ENCODE measurements at places on chromosomes 1 and 21. TPM values are rescaled to one million over a fixed set of nuclear protein-coding genes. Genes with fewer than 3 reads are reported as not detected.

Gene LAD1
- not detected for total RNA-seq

Gene SMIM1
- total RNA-seq, result 1.7 TPM

- DNase-seq, result no peak
Measured at GRCh38 chr1:51009381-51009780, 39.3 kb downstream of the CDKN2C start.

- DNase-seq, result no peak
Measured at GRCh38 chr1:95427525-95427924, 193.5 kb downstream of the RWDD3 start.

Gene MIXL1
- 0.18 TPM for total RNA-seq

- no peak for DNase-seq
Measured at GRCh38 chr1:221031458-221032203, 152.4 kb downstream of the HLX start.

Gene FAAH
- 19.0 TPM for total RNA-seq

Gene PDXK
- 24.2 TPM for total RNA-seq

DNA sequence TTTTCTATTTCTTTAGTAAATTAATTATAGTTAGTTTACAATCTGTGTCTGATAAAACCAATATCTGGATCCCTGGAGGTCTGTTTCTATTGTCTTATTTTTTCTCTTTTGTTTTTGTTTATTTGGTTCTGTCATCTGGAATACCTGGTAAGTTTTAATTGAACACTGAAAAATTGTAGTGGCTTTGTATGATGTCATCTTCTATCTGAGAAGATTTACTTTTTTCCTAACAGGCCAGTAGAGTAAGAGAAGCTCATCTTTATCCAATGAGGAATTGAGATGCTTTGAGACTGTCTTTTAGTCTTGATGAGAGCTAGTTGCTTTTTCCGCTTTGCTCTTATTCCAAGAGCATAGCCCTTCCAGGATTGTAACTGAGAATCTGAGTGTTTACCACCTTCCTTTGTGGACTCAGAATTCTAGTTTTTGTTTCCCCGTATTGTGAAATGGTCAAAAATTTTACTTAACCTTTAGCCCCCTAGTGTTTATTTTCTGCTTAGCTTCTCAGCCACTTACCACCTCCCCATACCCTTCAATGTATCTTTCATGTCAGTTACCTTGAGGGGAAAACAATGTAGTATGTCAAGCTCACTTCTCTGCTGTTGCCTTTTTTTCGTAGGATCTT lies 25.0 kb downstream of the PTGFRN start:
- no peak for DNase-seq

Gene PIGV
- 6.5 TPM for total RNA-seq

DNA sequence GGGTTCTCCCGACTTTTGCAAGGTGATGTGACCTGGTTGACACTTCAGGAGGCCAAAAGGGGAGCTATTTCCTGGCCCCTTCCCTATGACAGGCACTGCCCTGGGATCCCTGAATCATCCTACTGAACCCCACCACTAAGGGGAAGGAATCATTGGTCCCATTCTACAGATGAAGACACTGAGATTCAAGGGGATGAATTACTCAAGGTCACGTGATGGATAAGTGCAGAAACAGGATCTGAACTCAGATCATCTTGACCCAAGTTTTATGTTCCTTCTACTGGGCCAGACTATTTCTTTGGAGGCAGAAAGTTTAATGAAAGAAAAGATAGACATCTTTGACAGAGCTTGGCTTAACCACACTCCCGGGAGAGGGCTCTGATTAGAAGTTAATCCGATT lies 258.7 kb downstream of the RRAGC start:
- no peak for DNase-seq

Gene HRNR
- not detected for total RNA-seq

- no peak for DNase-seq
Measured at GRCh38 chr1:244062156-244062725, 11.2 kb downstream of the ZBTB18 start.

Gene KCNC4
- total RNA-seq, result 7.1 TPM

DNA sequence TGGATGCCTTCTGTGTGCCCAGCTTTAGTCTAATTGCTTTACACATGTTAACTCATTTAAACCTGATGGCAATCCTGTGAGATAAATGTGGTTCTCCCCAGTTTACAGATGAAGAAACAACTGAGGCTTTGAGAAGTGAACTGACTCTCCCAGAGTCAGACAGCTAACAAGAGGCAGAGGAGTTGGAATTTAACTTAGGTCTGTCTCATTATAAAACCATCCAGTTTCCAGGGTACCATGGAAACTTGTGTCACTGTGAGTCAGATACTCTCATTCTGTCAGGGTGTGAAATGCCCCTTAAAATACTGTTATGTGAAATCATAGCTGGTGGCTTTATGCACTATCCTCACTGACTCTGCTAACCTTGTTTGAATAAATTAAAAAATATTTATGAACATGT lies 206.6 kb downstream of the PBX1 start:
- no peak for DNase-seq

DNA sequence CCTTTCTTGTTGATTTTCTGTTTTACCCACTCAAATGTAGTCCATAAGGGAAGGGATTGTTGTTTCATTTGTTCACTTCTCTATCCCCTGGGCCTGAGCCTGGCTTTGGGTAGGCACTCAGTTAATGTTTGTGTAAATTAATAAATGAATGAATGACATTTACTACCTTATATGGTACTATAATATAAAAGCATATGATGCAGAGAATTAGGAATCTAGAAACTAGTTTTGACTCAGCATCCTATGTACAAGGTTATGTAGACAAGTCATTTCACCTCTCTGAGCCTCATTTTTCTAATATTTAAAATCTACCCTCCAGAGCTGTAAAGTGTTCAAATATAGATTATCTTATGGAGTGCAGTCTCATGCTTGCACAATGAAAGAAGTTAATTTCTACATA lies 68.9 kb upstream of the S1PR1 start:
- no peak for DNase-seq

DNA sequence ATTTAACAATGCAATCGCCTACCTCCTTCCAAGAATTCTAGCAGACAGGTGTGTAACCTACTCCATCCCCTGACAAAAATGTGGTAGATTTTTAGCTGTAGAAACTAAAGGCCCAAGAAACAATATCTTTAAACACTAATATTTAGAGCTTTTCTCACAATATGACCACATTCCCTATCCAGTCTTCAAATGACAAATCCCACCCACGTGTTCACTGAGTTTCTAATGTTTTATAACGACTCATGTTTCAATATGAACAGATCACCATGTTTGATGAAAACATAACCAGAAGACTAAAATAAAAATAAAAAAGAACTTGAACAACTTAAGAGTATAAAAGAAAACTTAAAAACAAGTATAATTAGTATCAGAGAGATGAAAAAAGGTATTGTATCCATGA lies 24.6 kb downstream of the RSBN1 start:
- no peak for DNase-seq

Gene CYYR1
- total RNA-seq, result 7.0 TPM

- DNase-seq, result no peak
Measured at GRCh38 chr1:203325418-203326091, 20.2 kb downstream of the BTG2 start.

- no peak for DNase-seq
Measured at GRCh38 chr1:3926956-3927355, 26.9 kb upstream of the C1orf174 start.

GRCh38 chr1:42392255-42392654 lies 11.7 kb downstream of the RIMKLA start:
- no peak for DNase-seq

Gene GPR37L1
- total RNA-seq, result 1.1 TPM

Gene C1orf50
- 9.2 TPM for total RNA-seq

Gene OPRD1
- 0.36 TPM for total RNA-seq

- no peak for DNase-seq
Measured at GRCh38 chr1:182003953-182004586, 57.4 kb downstream of the ZNF648 start.

- DNase-seq, result no peak
Measured at GRCh38 chr1:93976291-93976690, 67.1 kb upstream of the GCLM start.

GRCh38 chr1:149965440-149965839 lies 28.8 kb upstream of the MTMR11 start:
- DNase-seq, result no peak
